T follicular helper cell (primary cell): ENCODE measurements at places on chromosomes 13 and 19.

- DNase-seq = no peak
Observed at GRCh38 chr13:76758738-76759137, 127.5 kb downstream of the KCTD12 start.

DNA sequence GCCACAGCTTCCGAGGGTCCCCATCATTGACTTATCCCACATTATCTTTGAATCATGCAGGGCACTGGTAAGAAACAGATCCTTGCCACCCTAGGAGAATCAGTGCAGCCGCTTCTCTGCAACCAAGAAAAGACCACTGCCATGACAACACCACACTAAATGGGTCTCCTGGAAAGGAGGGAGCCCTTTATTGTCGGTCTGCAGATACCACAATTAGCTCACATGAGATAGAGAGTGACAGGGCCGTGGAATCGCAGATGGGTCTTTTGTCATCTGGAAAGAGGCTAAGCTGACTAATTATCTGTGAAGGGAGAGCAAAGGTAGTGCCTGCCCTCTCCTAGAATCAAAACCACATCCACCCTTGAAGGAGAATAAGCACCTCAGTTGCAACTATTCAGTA, 178.3 kb upstream of the MYO16 start:
- DNase-seq = no peak

DNA sequence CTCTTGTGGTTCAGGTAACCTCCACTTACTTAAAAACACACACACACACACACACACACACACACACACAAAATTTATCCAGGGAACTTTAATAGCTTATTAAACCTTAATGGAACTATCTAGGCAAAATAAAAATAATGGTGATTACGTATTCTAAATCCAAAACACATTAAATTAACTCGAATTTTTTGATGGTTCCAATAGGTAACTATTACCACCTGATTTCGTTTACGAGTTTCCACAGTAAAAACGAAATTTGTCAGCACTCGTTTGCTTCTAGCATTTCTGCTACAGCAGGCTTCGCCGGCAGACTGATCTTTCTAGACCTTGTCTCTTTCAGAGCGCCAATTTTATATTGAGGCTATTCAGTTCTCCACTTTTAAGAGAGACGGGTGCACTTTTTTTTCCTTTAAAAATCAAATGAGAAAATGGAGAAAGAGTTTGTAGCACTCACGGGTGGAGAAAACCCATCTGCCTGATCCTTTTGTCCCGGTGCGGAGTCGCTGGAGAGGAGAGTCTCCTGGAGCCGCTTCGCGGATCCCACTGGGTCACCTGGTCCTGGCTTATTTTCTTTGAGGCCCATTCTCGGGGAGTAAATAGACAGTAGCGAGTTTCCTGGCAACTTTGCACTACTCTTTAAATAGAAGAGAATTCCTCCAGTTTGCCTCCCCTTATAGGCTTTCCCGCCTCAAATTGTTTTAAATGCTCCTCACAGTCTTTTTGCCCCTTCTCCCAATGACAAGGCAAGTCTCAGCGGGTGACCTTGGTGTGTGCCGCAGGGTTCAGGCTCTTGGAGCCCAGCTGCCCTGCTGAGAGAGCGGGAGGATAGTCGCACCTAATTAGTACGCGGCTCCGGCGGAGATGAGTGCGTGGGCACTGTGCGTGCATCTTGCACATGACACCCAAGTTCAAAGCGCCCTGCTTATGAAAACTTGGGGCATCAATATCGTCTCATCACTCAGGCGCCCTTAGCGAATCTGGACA, 117.0 kb downstream of the KCNRG start:
- DNase-seq = no peak

GRCh38 chr13:74136084-74136658, 2.0 kb upstream of the KLF12 start:
- no peak for DNase-seq

- DNase-seq = no peak
Observed at GRCh38 chr13:78370231-78370630, 233.1 kb downstream of the POU4F1 start.

GRCh38 chr19:33603377-33603776, 18.4 kb upstream of the CHST8 start:
- DNase-seq = no peak

- no peak for DNase-seq
Observed at GRCh38 chr13:24851546-24851945, 87.6 kb downstream of the RNF17 start.

- peak; percentile 19 for DNase-seq
Observed at GRCh38 chr13:109610517-109610916, 175.9 kb downstream of the IRS2 start.

DNA sequence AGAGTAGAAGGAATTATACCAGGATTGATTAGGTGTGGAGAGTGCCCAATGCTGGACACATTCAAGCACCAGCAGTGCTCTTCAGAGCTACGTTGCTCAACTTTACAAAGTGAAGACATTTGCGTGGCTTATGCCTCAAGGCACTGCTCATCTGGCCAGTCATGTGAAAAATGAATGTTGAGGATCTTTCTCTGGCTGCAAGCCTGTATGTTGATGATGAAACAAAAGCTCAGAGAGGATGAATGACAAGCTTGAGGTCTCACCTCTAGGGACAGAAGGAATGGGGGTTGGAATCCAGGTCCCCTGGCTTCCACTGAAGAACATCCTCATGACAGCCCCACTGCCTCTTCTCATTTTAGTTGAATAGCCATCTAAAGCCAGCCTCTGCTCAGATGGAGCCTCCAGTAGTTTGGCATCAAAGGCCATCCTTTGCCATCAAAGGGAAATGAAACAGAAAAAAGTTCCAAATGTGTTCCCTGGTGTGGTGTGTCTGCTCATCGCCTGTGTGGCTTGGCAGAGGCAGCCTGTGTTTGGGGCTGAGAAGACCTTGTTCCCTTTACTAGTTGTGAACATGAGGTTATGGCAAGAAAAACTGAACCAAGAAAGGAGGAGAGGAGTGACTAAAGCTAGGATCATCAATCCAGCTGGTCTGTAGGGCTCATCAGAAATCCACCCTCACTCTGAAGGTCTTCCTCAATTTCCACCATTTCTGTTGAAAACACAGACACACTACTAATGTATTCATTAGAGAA, 114.0 kb upstream of the KL start:
- no peak for DNase-seq

- DNase-seq = no peak
Observed at GRCh38 chr13:46679369-46680120, 117.4 kb downstream of the ESD start.

DNA sequence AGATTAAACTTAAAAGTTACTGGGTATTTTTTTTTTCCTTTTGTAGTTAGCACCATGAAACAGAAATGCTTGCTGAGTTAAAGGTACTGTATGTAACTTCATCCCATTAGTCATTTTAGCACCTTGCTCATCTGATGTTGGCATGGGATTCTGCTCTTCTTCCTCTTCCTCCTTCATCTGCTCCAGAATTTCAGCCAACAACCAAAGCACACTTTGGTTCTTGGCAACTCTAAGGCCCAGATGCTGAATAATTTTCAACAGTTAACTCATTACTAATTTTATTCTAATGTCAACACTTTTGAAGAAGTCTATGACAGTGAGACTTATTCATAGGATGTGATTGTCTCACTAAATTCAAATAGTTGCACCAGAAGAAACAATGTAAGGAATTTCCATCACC, 359.2 kb downstream of the KCTD12 start:
- no peak for DNase-seq

DNA sequence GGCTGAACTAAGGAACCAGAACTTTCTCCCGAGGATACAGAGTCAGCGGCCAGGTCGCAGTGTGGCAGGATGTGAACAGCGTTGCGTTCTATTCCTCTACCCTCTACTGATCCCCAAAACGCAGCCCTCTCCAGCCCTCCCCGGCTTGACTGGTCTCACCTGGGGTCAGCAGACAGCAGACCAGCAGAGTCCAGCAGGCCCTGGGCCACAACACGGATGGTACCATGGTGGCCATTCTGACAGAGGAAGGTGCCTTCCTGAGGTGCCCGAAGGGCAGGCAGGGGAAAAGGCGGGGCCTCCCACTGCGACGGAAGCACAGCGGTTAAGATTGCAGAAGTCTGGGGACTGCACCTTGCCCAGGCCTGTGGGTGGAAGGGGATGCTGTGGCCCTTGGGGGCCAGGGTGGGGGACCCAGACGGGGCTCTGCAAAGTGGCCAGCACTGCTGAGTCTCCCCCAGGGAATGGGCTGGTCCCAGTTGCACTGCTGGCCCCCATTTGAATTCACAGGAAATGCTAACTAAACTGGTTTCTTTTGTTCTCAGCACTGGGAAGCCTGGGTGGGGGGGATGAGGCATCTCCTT, at the start of gene ICAM3:
TSS of gene ICAM3 (minus strand) at position 245 of the 581 bp plus-strand sequence. CDS start at position 235, 10 bp downstream.
- peak; percentile 22 for DNase-seq

GRCh38 chr19:3146677-3147100, 10.9 kb downstream of the GNA15 start:
- DNase-seq = peak; percentile 48

GRCh38 chr13:98783856-98784478, 31.5 kb upstream of the SLC15A1 start:
- DNase-seq = no peak

- no peak for DNase-seq
Observed at GRCh38 chr13:100980171-100980570, 305.6 kb upstream of the TMTC4 start.

DNA sequence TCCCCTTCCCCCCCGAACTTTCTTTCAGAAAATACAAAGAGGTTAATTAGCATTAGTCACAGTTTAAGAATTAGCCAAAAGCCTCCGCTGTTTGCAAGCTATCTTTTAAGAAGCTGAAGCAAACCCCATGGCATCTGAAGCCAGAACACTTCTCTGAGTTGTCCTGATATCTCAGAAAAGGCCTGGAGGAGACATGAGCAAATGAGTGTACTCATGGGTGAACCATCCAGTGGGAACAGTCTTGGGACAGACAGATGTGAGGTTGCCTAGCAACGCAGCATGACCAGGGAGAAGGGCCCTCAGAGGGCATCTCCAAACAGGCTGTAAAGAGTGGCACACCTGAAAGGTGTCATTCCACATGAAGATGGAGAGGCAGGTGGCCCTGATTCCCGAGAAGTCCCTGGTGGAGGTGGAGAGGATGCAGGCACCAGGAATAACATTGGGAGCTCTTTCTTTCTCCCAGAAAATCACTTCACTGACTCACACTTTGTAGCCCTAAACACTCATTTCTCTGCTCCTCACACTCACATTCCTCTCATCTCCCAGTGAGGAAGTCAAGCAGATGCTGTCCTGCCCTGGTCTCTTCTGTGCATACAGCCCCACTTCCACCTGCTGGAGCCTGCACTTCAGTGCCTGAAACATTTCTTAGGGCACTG, 87.0 kb upstream of the TSHZ3 start:
- DNase-seq = no peak
